ENCODE measurements at places on chromosomes 16 and 17. TPM values are rescaled to one million over a fixed set of nuclear protein-coding genes. Genes with fewer than 3 reads are reported as not detected.

Gene TLK2
- total RNA-seq: 52.0 TPM

Gene GJD3
- 7.6 TPM for total RNA-seq

Gene ANKRD13B
- total RNA-seq: 10.0 TPM

Gene NEK8
- 5.2 TPM for total RNA-seq
